ENCODE measurements at places on chromosomes 4 and X.

- DNase-seq = no peak
Measured at GRCh38 chr4:8657381-8658088, 65.0 kb downstream of the CPZ start.

DNA sequence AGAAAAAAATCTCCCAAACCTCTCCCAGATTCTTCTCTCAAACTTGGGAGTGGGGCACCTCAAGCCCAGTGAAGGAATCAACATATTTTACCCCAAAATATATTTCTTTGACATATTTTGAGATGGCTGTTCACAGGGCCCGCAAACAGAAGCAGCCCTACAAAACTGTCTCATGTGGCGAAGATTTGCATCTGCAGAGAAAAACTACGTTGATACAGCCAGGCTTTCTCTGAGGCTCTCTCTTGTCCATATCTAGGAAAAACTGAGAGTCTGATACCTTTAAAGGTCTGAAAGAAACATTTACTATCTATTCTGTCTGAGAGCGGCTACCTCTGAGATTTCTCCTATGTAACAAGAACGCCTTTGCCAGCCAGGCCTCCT lies 23.3 kb upstream of the TMSB4X start:
- DNase-seq = no peak

DNA sequence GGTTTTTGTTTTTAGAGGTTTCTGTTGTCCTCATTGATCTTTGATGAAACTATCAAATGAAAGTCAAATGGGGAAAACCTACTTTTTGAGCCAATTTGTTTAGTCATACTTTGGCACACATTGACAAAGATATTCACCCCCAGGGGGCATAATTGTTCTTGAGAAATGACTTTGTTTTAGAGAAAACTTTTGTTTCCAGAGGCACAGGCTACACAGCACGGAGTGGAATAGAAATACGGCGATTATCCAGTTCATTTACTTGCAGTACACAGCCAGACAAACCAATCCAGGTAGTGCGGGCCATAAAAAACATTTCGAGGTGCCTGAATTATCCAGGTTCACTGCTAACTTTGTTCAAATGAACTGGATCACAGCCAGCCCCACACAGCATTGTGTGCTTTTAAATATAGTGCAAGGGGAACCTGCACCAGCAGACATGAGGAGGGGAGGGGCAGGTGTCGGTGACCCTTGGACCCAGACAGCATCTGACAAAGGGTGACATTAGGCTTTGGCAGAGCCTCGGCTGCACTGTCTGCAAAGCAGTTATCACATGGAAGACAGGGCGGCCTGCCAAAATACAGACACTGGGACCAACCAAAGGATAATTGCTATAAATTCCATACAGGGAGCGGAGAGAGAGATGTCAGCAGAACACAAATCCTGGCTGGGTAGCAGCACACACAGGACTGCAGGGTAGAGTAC lies 179.6 kb upstream of the NOCT start:
- no peak for DNase-seq

GRCh38 chr4:85747882-85748491 lies 273.0 kb downstream of the ARHGAP24 start:
- DNase-seq = no peak

DNA sequence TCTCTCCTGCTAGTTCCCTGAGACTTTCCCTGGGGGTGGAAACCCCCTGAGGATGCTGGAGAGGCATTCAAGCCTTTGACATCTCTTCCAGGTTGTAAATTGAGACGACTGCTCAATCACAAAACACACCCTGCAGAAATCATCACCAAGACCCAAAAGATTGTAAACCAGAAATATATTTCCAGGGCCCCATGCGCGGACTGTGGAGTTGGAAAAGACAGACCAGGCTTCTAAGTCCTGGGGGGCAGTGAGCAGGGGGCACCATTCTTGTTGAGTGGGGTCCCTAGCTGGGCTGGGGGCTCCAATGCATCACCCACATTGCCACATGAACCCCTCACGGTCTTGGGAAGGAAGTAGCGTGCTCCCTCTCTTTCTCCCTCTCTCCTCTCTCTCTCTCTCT lies 87.9 kb upstream of the C4orf50 start:
- DNase-seq = no peak

DNA sequence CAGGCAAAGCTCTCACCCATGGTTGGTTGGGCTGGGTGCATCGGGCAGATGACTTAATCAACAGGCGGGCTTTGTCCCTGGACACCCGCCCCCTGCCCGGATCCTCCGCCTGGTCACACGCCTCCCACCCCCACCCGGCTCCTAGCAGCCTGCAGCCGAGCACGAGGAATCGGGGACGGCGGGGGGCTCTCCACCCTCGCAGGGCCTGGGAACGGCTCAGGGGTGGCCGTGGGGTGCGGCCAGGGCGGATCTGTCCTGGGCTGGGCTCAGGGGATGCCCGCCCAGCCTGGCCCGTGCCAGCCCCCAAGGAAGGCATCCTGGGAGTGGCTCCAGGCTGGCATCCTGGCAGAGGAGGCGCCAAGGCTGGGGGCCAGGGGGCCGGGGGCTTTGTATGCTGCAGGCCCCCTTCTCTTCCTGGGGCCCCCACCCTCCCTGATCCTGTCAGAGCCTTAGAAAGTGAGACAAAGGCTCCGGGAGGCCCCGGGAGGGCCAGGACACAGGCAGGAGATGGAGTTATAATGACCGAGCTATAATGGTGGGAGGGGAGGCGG lies 32.5 kb upstream of the FGFR3 start:
- no peak for DNase-seq
